ENCODE measurements at places on chromosomes 12 and 14. TPM values are rescaled to one million over a fixed set of nuclear protein-coding genes. Genes with fewer than 3 reads are reported as not detected.
A peak's percentile ranks its signal among the peaks of the same experiment; 100 is the strongest.

GRCh38 chr14:99755629-99756603 is 37.3 kb upstream of the EML1 start:
- H3K4me1 ChIP-seq, result peaks cover 12% of the 10 kb centered on the region
- H3K4me3 ChIP-seq, result no peak overlapping the region
- H3K36me3 ChIP-seq, result no peaks in the 10 kb centered on the region
- DNase-seq, result peak; percentile 65

- no peak overlapping the region for H3K27ac ChIP-seq
- DNase-seq, result no peak
- H3K27me3 ChIP-seq, result no peaks in the 10 kb centered on the region
- no peaks in the 10 kb centered on the region for H3K4me1 ChIP-seq
Measured at GRCh38 chr12:25502596-25502995, 50.5 kb downstream of the LMNTD1 start.

DNA sequence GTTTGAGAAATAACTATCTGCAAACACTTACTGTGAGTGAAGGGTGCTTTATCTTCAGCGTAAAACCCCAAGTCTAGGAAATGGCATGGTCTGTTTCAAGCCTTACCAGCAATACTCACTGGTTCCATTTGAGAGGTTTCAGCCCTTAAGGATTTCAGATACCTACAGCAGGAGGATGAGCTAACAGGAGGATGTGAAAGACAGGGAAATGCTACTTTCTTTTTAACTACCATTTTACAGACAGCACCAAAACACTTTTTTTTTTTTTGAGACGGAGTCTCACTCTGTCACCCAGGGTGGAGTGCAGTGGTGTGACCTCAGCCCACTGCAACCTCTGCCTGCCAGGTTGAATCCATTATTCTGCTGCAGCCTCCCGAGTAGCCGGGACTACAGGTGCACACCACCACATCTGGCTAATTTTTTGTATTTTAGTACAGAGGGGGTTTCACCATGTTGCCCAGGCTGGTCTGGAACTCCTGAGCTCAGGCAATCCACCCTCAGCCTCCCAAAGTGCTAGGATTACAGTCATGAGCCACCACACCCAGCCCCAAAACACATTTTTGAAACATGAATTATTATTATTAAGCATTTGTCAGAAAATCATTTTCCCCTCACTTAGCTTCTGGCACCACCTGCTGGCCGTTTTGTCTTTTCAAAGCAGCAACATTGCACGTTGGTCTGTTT is 4.6 kb downstream of the MTRFR start:
- DNase-seq, result peak; percentile 81
- H3K27ac ChIP-seq, result no peak overlapping the region
- H3K4me3 ChIP-seq, result no peak overlapping the region
- H3K36me3 ChIP-seq, result no peaks in the 10 kb centered on the region
- H3K27me3 ChIP-seq, result no peaks in the 10 kb centered on the region
- peaks cover 7% of the 10 kb centered on the region for H3K4me1 ChIP-seq

- no peak overlapping the region for H3K4me3 ChIP-seq
- no peaks in the 10 kb centered on the region for H3K36me3 ChIP-seq
- no peak for DNase-seq
Measured at GRCh38 chr12:24470050-24470449, 478.9 kb downstream of the BCAT1 start.

- no peak overlapping the region for H3K4me3 ChIP-seq
- no peaks in the 10 kb centered on the region for H3K36me3 ChIP-seq
- peaks cover 92% of the 10 kb centered on the region for H3K4me1 ChIP-seq
- H3K27me3 ChIP-seq, result no peaks in the 10 kb centered on the region
- DNase-seq, result no peak
Measured at GRCh38 chr12:57839996-57840395, 6.5 kb downstream of the CTDSP2 start.

- H3K4me1 ChIP-seq, result peaks cover 21% of the 10 kb centered on the region
- H3K27ac ChIP-seq, result no peak overlapping the region
- H3K4me3 ChIP-seq, result peak overlapping the region; percentile 4
Measured at GRCh38 chr14:38210587-38211216, 3.0 kb downstream of the SSTR1 start.

DNA sequence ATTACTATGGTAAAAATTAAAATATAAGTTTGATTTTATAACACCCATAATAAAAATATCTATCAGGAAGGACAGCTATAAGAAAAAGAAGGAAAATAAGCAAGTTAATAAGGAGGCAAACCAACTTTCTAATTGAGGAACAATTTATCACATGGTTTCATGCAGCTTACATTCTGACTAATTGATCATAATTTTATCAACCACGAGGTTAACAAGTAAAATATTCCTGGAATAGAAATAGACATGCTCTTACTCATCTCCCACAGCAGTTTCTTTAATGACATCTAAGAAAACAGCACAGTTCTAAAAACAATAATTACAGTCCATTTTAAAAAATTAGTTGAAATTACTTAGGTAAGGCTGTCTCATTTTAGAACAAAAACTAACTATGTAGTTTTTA is 130.8 kb upstream of the KRR1 start:
- no peak overlapping the region for H3K4me3 ChIP-seq
- H3K27me3 ChIP-seq, result no peaks in the 10 kb centered on the region
- no peak overlapping the region for H3K27ac ChIP-seq
- H3K36me3 ChIP-seq, result no peaks in the 10 kb centered on the region
- no peaks in the 10 kb centered on the region for H3K4me1 ChIP-seq

GRCh38 chr12:52847335-52848102 is 1.3 kb downstream of the KRT78 start:
- no peak overlapping the region for H3K27ac ChIP-seq
- no peak for DNase-seq
- no peak overlapping the region for H3K4me3 ChIP-seq
- H3K27me3 ChIP-seq, result peaks cover 3% of the 10 kb centered on the region
- H3K36me3 ChIP-seq, result no peaks in the 10 kb centered on the region

DNA sequence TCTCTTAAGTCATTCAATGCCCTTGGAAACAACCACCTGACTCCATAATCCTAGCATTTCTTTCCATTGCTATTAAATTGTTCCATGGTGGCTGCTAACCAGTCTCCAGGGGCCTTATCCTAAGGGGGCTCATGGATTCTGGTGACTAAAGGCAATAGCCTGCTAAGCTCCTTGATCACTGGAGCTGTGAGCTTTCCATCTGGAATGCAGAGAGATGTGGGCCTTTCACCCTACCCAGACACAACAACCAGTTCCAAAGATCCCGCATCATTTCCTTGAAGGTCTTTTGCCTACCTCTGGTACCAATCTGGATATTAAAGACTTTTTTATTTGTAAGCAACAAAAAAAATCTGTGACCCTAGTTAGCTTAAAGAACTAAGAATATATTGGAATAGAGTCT is 32.9 kb downstream of the NDUFA12 start:
- no peak overlapping the region for H3K27ac ChIP-seq
- no peaks in the 10 kb centered on the region for H3K27me3 ChIP-seq
- DNase-seq, result no peak

DNA sequence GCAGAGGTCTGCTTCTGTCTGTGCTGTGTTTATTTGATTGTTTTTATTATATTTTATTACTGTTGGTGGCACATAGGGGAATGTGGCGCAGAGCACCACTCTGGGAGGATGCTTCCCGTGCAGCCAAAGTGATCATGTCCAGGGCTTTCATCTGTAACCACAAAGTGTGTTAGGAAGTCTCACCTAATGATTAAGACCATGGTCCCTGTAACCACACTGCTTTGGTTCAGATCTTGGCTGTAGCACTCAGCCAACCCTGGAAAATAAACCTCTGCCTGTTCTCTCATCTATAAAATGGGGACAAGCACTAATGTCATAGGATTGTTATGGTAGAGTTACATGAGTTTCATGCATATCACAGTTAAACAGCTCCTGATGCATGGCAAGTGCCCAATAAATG is 1.9 kb downstream of the RESF1 start:
- no peaks in the 10 kb centered on the region for H3K36me3 ChIP-seq
- DNase-seq, result no peak
- H3K27ac ChIP-seq, result peak overlapping the region; percentile 94
- no peaks in the 10 kb centered on the region for H3K27me3 ChIP-seq
- peaks cover 10% of the 10 kb centered on the region for H3K4me1 ChIP-seq

GRCh38 chr14:21070610-21071224 is 613 bp downstream of the ARHGEF40 start:
- H3K4me3 ChIP-seq, result peak overlapping the region; percentile 99
- H3K27ac ChIP-seq, result peak overlapping the region; percentile 96
- DNase-seq, result peak; percentile 64
- no peaks in the 10 kb centered on the region for H3K36me3 ChIP-seq

DNA sequence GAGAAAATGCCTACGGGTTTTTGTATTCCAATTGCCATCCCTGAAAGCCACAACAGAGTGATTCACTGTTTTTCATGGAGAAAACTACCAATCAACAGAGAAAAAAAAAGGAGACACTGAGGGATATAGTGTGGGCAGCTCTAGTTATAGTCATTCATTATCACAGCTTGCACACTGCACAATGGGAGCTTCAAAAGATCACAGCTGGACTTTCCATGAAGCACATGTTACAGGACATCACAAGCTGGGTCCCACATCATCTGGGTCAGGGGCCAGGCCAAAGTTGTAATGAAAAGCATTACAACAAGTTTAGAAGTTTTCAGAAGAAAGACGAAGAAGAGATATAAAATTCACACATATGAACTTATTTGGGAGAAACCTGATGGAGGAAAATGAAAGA is 41.5 kb downstream of the RERG start:
- H3K36me3 ChIP-seq, result no peaks in the 10 kb centered on the region
- H3K4me1 ChIP-seq, result no peaks in the 10 kb centered on the region
- H3K27ac ChIP-seq, result no peak overlapping the region
- no peak for DNase-seq

GRCh38 chr12:105214670-105215375 is 21.2 kb downstream of the APPL2 start:
- DNase-seq, result peak; percentile 87
- no peaks in the 10 kb centered on the region for H3K27me3 ChIP-seq
- peaks cover 23% of the 10 kb centered on the region for H3K4me1 ChIP-seq
- no peak overlapping the region for H3K4me3 ChIP-seq
- H3K36me3 ChIP-seq, result peaks cover 3% of the 10 kb centered on the region

GRCh38 chr14:77249286-77249685 is 21.7 kb downstream of the NGB start:
- H3K4me3 ChIP-seq, result no peak overlapping the region
- no peaks in the 10 kb centered on the region for H3K27me3 ChIP-seq
- DNase-seq, result no peak
- no peak overlapping the region for H3K27ac ChIP-seq
- H3K4me1 ChIP-seq, result no peaks in the 10 kb centered on the region
- no peaks in the 10 kb centered on the region for H3K36me3 ChIP-seq

NPC2 gene
- 1,684 TPM for total RNA-seq

CLEC12A gene
- 0.08 TPM for total RNA-seq

CCDC175 gene
- not detected for total RNA-seq

KRT72 gene
- not detected for total RNA-seq

HOXC12 gene
- not detected for total RNA-seq

MYF6 gene
- total RNA-seq, result not detected

PHETA1 gene
- total RNA-seq, result 18.1 TPM

ARHGAP9 gene
- 0.44 TPM for total RNA-seq

ASPG gene
- total RNA-seq, result 5.9 TPM

ZDHHC22 gene
- 0.04 TPM for total RNA-seq

SCNN1A gene
- 21.7 TPM for total RNA-seq

Measured in hepatocyte (in vitro differentiated cells).